Ovary (tissue), 10 donors: ENCODE measurements at places on chromosomes 16 and 17. TPM values are rescaled to one million over a fixed set of nuclear protein-coding genes. Genes with fewer than 3 reads are reported as not detected.
A peak's percentile ranks its signal among the peaks of the same experiment; 100 is the strongest.

- no peak for DNase-seq
Observed at GRCh38 chr17:13792314-13792713, 190.6 kb upstream of the HS3ST3A1 start.

ATP6V0D1 gene
- total RNA-seq, result 113 TPM

- DNase-seq, result no peak
Observed at GRCh38 chr17:73650140-73650539, 5.9 kb upstream of the SDK2 start.

NPIPA3 gene
- total RNA-seq, result 3.2 TPM

DNA sequence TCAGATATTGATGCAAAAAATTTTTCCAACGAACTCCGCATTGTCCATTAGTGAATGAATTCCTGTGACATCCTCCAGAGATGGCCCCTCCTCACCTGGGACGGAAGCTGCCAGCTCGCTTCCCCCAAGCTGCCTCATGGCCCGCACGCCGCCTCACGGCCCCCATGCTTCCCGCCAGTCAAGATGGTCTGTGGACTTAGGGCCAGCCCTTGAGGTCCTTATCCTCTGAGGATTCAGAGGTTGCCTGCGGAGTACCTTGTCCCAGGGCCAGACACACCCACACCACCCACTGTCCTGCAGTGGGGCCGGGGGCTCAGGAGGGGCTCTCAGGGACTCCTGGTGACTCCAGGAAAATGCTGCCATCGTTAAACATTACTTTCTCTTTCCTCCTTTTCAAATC lies 73.6 kb downstream of the SEC14L1 start:
- DNase-seq, result no peak

- peak; percentile 81 for DNase-seq
Observed at GRCh38 chr17:143785-144281, 6.5 kb downstream of the SCGB1C2 start.

- DNase-seq, result no peak
Observed at GRCh38 chr17:29571486-29571882, 3.0 kb downstream of the TP53I13 start.

- no peak for DNase-seq
Observed at GRCh38 chr17:79738643-79739042, 7.9 kb downstream of the ENPP7 start.

DNA sequence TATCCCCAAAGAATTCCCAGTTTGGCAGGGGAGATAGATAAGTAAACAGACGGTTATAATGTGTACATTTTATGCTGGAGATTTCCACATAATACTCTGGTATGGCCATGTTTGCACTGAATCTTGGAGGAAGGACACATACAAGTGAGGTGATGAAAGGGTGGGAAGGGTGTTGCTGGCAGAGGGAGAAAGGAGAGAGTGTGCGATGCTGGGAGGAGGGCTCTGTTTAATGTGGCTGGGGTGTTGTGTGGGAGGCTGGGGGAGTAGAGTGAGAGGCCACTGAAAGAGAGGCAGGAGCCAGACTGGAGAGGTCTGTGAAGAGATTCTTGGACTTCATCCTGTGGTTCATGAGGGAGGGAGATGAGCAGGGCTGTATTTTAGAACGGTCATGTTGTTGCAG lies 87.6 kb downstream of the SPACA3 start:
- no peak for DNase-seq

DNA sequence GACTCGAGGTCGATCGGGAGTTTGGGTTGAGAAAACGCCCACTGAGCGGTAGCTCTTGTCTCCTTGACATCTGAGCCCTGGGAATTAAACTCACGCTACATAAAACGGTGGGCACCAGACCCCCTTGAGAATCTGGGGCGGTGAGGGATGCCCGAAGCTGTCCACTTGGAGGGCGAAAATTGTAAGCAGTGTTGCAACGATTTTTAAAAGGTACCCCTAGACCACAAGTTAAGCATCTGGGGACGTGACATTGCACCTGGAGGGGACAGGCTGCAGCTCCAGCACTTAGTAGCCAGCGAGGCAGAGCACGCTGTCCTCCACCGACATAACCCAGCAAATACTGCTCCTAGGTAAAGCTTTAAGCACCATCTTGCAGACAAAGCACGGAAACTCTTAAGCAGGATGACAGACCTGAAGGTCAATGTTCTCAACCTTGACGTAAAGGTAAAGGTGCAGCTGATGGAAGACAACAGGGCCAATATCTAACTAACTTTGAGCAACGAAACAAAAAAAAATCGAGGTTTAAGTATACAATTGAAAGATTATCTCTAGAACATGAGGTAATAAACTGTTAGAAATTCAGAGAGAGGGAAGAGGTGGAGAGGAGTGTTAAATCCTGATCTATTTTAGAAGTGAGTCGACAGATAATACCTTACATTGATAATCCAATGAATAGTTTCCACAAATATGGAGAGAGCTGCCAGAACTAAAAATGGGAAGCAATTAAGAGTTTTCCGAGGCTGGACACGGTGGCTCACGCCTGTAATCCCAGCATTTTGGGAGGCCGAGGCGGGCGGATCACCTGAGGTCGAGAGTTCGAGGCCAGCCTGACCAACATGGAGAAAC lies 921 bp upstream of the CDR2 start:
- no peak for DNase-seq

- DNase-seq, result no peak
Observed at GRCh38 chr17:8965394-8966168, at the start of gene PIK3R5. Gene PIK3R5, minus strand, starts transcription at chr17:8965707. Its CDS starts 54,213 bp downstream, at chr17:8911494.

CNP gene
- total RNA-seq, result 77.5 TPM

DNA sequence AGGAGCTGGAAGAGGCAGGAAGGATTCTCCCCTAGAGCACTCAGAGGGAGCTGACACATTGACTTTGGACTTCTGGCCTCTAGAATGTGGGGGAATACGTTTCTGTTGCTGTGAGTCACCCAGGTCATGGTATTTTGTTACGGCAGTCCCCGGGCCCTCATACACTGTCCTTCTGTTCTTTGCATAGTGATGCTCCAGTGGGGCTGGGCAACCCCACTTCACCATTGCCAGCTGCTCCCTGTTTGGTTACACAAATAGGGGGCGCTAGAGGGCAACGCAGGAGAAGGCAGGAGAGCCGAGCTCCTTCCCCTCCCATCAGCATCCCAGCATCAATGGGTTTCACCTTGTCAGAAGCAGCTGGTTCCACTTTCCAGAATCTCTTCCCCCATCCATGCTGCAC lies 257.7 kb upstream of the FOXF1 start:
- no peak for DNase-seq

HSD11B2 gene
- total RNA-seq, result 26.3 TPM

DNA sequence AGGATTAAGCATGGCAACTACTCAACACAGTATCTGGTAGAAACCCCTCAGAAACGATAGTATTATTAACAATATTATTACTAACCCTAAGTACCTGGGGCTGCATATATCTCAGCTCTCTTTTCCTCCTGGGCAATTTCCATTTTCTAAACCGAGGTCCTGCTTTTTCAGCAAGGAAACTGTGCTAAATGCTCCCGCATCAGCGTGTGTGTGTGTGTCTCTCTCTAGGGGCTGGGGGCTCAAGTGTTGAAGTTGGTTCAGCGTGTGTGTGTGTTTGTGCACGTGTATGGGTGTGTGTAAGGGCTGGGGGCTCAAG lies 169.3 kb upstream of the MAF start:
- no peak for DNase-seq

DNA sequence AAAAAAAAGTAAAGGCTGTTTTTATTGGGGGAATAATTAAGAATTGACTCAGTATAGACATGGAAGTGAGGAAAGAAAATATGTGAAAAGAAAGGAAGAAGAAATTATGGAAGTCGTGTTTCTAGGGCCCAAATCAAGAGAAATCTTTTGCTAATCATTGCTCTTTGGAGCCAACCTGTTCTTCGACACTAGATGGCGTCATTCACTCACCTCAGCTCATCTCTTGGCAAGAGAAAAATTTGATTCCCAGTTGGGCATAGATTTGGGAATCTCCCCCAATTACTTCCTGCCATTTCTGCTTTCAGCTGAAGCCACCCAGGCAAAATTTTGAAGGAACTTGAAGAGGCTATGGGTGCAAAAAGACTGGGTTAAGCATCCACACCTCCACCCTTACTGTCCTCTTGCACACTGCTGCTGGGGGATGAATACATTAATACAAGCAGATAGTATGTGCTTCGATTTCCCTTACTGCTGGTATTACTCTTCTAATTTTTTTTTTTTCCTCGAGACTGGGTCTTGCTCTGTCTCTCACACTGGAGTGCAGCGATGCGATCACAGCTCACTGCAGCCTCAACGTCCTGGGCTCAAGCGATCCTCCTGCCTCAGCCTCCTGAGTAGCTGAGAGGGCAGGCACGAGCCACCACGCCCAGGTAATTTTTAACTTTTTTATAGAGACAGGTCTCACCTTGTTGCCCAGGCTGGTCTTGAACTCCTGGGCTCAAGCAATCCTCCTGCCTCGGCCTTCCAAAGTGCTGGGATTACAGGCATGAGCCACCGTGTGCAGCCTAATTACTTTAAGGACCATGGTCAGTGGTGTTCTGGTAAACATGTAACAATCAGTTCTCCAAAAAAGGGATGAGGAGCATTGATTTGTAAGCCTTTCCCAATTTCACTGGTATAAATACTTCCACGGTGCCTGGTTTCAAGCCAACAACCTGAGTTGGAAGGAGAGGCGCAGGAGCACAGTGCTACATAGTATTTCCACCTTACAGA lies 13.5 kb downstream of the PSMD7 start:
- DNase-seq, result peak; percentile 29

FBXW10 gene
- not detected for total RNA-seq

- DNase-seq, result no peak
Observed at GRCh38 chr17:8975091-8975725, 9.7 kb upstream of the PIK3R5 start.

CPPED1 gene
- 13.0 TPM for total RNA-seq

DNA sequence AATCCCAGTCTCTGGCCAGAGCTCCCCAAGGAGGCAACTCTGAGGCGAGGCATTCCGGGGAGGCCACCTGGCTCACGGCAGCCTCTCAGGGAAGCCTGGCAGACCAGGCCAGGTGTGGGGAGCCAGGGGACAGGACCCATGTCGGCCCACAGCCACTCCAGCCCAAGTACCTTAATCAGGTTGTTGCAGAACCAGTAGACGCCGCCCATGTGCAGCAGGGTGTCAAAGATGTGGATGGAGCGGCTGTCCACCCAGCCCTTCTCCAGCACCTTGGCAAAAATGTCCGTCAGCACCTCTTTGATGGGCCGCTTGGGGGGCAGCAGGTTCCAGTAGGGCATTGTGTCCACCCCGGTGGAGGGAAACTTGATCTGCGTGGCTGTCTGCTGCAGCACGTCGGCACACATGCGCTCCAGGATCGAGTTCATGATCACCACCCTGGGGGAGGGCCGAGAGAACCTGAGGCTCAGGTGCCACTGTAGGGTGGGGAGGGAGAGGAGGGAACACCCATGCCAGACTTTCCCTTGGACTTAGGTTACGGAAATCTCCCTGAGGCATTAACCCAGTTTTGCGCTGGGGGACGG lies 7.8 kb downstream of the CSF3 start:
- DNase-seq, result no peak

GRCh38 chr16:4166821-4167220 lies 50.6 kb upstream of the ADCY9 start:
- DNase-seq, result no peak

SKAP1 gene
- total RNA-seq, result 2.2 TPM

GPRC5B gene
- total RNA-seq, result 45.0 TPM

ZNF385C gene
- total RNA-seq, result 1.5 TPM

MFSD6L gene
- total RNA-seq, result 0.77 TPM

DNA sequence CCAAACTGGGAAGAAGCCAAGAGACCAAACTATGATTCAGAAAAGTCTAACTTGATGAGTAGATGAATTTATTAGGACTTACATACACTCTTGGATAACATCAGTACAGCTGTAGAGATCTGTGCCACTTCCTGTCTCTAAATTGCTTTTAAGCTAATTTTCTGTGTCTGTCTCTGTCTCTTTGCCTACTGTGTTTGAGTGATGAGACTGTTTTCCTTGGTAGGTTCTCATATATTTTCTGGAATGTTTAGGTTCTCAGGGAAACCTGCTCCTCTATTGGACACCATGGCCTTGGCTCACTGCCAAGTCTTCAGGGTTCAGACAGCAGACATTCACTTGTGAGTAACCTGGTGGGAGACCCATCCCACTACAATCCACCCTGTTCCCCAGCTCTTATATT lies 103.5 kb upstream of the KIF2B start:
- DNase-seq, result no peak

GRCh38 chr17:82110298-82110697 lies 12.3 kb upstream of the FASN start:
- no peak for DNase-seq

TBX21 gene
- total RNA-seq, result 0.20 TPM

DNA sequence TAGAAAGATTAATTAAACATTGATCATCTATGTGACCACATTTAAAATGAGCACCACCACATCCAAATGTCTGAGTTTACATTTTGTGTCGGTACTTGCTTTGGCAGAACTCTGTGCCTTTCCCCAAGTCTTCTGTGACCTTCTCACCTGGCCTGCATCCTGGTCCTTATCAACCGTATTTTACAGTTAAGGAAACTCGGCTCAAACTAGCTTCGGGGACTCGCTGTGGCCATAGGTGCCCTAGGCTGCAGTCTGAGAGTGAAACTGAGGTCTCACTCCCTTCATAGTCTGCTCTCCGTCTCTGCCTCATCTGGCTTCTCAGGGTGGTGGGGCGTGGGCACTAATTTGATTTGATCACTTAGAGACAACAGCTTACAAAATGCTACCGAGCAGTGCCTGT lies 555.5 kb downstream of the WWOX start:
- no peak for DNase-seq

DNA sequence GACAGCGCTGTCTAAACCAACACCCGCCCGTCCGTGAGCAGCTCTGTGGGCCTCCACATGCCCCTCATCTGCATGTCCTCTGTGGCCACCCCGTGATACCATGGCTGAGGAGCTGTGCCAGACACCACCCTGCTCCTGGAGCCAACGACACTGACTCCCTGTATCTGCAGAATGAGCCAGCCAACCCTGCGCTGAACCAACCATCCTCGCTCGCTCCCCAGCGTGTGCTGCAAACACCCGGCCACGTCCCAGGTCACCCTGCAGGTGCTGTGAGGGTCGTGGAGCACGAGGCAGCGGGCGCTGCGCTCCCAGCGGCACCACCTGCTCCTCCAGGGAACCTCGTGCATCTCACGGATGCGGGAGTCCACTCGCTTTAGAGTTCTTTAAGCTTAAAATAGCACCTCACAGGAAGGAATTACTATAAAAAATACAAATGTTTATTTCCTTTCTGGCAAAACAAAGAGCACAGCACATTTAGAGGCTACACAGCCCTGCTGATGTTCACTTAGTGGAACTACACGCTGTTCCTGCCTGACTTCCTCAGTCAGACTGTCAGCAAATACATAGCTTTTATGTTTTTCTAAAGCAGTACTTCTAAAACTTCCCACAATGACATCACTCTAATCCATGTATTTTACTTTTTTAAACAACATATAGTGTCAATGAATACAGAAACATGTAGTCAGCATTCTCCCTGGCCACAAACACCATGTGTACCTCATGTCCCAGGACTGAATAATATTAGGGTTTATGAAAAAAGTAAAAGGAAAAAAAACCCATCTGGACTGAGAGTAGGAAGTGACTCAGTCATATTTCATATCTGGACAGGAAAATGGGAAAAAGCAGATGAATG lies 43.5 kb downstream of the MAP1LC3B start:
- DNase-seq, result no peak

SMTNL2 gene
- total RNA-seq, result 5.7 TPM

DNA sequence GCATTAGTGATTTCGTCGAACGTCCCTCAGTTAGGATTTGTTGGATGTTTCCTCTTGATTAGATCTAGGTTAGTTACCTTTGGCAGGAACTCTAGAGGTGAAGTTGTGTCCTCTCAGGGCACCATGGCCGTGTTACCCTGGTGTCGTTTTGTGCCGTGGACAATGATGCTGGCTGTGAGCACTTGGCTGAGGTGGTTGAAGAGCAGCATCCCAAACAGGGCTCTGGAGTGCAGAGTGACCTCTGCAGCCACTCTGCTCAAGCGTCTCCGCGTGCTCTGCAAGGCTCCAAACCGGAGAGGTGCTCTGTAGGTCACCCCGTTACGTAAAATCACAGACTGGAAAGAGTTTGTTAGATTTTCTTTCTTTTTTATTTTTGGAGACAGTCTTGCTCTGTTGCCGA lies 33.0 kb downstream of the FOXK2 start:
- no peak for DNase-seq
